Left ventricle myocardium inferior (tissue), 1 donor: ENCODE measurements at places on chromosomes 7 and 10.

- no peak overlapping the region for H3K27ac ChIP-seq
- no peak overlapping the region for H3K4me3 ChIP-seq
- peak; percentile 69 for DNase-seq
- H3K4me1 ChIP-seq: peaks cover 4% of the 10 kb centered on the region
These were observed 12.3 kb downstream of the KLF14 start for GRCh38 chr7:130721486-130722277.

GRCh38 chr7:26186364-26187311 is 13.9 kb downstream of the HNRNPA2B1 start:
- no peaks in the 10 kb centered on the region for H3K27me3 ChIP-seq
- no peak overlapping the region for H3K4me3 ChIP-seq
- peaks cover 51% of the 10 kb centered on the region for H3K4me1 ChIP-seq
- peaks cover 63% of the 10 kb centered on the region for H3K36me3 ChIP-seq
- H3K27ac ChIP-seq: no peak overlapping the region

DNA sequence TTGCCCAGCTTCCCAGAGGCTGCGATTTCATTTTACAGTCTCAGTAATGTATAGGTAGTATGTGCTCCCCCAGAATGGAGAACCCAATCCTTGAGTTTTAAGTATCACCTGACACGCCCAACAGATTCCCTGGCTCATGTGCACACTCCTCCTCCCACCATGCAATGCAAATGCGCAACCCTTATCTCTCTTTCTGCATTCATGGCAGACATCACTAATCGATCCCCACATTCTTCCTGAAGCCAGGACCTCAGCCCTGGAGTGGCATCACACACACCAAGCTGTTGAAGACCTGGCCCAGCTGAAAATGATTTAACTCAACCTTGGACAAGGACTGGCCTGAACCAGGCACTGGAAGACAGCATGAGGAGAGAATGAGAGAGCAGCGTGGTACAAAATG is 68.4 kb downstream of the ZRANB1 start:
- no peak overlapping the region for H3K4me3 ChIP-seq
- peak; percentile 3 for DNase-seq
- no peaks in the 10 kb centered on the region for H3K36me3 ChIP-seq
- H3K27me3 ChIP-seq: no peaks in the 10 kb centered on the region

GRCh38 chr10:49303711-49304110 is 4.7 kb downstream of the C10orf71 start:
- no peak for DNase-seq
- peaks cover 87% of the 10 kb centered on the region for H3K4me1 ChIP-seq
- no peaks in the 10 kb centered on the region for H3K27me3 ChIP-seq
- H3K4me3 ChIP-seq: peak overlapping the region; percentile 73
- H3K27ac ChIP-seq: peak overlapping the region; percentile 96

- H3K4me1 ChIP-seq: peaks cover 27% of the 10 kb centered on the region
- no peaks in the 10 kb centered on the region for H3K27me3 ChIP-seq
- DNase-seq: no peak
These were observed 130.0 kb downstream of the TES start for GRCh38 chr7:116340201-116340847.

- no peak for DNase-seq
- no peaks in the 10 kb centered on the region for H3K27me3 ChIP-seq
- H3K4me3 ChIP-seq: no peak overlapping the region
- H3K36me3 ChIP-seq: peaks cover 15% of the 10 kb centered on the region
- peaks cover 13% of the 10 kb centered on the region for H3K4me1 ChIP-seq
- H3K27ac ChIP-seq: no peak overlapping the region
These were observed 29.2 kb downstream of the FAM3C start for GRCh38 chr7:121366852-121367431.

GRCh38 chr7:22445853-22446252 is 54.1 kb downstream of the STEAP1B start:
- DNase-seq: no peak
- no peaks in the 10 kb centered on the region for H3K36me3 ChIP-seq
- H3K4me3 ChIP-seq: peak overlapping the region; percentile 20
- H3K27ac ChIP-seq: peak overlapping the region; percentile 91
- no peaks in the 10 kb centered on the region for H3K27me3 ChIP-seq

DNA sequence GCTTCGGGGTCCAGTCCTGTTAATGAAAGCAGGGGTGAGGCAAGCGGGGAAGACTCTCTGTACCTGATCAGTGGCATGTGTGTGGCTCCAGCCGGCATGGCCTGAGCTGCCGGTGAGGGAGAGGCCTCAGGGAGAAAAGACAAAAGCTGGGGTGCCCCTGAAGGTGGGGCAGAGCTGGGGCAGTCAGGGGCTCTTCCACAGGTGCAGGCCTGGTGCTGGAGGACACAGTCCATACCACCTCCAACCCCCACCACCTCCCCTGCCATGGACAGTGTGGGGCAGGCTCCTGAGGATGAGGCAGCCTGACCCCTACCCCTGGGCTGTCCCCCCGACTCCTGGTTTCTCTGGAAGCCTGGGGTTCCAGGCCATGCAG is 129.5 kb downstream of the LHPP start:
- peaks cover 19% of the 10 kb centered on the region for H3K4me1 ChIP-seq
- no peak overlapping the region for H3K4me3 ChIP-seq
- H3K36me3 ChIP-seq: no peaks in the 10 kb centered on the region

- H3K36me3 ChIP-seq: no peaks in the 10 kb centered on the region
- no peak overlapping the region for H3K4me3 ChIP-seq
- DNase-seq: no peak
- H3K27me3 ChIP-seq: no peaks in the 10 kb centered on the region
- no peak overlapping the region for H3K27ac ChIP-seq
- H3K4me1 ChIP-seq: peaks cover 30% of the 10 kb centered on the region
These were observed 42.8 kb downstream of the GLI3 start for GRCh38 chr7:42194238-42194637.

DNA sequence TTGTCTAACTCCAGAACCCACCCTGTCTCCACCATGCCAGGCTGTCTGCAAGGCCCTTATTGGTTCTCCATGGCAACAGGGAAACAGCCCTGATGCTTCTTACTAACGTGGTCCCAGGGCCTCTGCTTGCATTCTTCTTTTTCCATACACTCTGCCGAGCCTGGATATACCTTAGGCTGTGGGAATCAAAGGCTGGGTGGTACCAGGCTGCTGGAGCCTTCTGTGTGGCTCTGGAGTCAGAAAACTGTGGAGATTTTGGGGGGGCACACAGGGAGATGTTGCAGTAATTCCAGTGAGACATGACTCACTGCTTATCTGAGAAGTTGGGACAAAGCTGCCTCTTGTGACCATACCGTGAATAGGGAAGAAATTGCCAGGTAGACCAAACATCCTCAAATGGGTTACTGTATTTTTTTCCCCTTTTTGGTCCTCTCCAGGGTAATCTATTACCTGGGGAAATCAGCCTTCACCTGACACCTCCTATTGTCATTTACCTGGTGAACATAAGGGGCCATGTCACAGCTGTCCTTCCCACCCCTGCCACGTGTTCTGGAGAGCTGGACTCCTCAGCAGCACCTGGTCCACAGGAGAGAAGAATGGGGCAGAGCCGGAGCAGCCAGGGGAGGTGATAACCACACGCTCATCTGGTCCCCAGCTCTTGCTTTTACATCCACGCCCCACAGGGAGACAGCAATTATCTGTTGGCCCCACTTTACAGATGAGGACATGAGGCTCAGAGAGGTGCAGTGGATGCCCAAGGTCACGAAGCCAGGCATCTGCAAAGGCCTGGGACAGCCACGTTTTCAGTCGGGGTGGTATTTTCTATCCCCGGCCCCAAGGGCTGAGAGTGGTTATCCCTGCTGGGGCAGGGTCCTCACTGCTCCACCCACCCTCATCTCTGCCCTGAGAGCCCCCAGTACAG is 4.6 kb downstream of the CHST3 start:
- no peaks in the 10 kb centered on the region for H3K27me3 ChIP-seq
- no peak overlapping the region for H3K4me3 ChIP-seq
- DNase-seq: no peak
- H3K36me3 ChIP-seq: peaks cover 13% of the 10 kb centered on the region
- no peak overlapping the region for H3K27ac ChIP-seq

- H3K27ac ChIP-seq: no peak overlapping the region
- DNase-seq: no peak
- no peak overlapping the region for H3K4me3 ChIP-seq
- H3K36me3 ChIP-seq: peaks cover 20% of the 10 kb centered on the region
- peaks cover 67% of the 10 kb centered on the region for H3K4me1 ChIP-seq
These were observed 18.0 kb downstream of the AQP1 start for GRCh38 chr7:30929686-30930085.

DNA sequence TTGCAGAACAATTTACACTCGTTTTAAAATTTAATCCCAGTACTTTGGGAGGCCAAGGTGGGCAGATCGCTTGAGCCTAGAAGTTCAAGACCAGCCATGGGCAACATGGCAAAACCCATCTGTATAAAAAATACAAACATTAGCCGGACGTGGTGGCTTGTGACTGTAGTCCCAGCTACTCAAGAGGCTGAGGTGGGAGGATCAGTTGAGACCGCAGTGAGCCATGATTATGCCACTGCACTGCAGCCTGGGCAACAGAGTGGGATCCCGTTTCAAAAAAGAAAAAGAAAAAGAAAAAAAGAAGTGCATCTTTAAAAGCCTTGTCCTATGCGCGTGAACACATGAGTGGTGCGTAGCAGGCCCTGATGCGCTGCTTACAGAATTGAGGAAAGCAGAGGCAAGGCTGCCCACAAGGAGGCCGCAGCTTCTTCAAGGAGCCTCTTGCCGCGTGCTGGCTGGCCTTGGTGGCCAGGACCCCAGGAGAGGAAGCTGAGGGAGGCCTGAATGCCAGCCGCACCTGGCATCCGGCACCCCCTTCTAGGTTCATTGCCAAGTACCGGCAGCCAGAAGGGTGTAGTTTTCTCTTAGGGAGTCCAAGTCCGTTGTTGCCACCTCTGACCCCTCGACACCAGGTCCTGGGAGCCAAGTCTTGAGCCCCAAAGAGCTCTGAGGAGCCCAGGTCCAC is 124.5 kb downstream of the UBE2H start:
- DNase-seq: no peak
- no peak overlapping the region for H3K4me3 ChIP-seq
- no peak overlapping the region for H3K27ac ChIP-seq
- no peaks in the 10 kb centered on the region for H3K36me3 ChIP-seq
- peaks cover 62% of the 10 kb centered on the region for H3K4me1 ChIP-seq
- no peaks in the 10 kb centered on the region for H3K27me3 ChIP-seq

DNA sequence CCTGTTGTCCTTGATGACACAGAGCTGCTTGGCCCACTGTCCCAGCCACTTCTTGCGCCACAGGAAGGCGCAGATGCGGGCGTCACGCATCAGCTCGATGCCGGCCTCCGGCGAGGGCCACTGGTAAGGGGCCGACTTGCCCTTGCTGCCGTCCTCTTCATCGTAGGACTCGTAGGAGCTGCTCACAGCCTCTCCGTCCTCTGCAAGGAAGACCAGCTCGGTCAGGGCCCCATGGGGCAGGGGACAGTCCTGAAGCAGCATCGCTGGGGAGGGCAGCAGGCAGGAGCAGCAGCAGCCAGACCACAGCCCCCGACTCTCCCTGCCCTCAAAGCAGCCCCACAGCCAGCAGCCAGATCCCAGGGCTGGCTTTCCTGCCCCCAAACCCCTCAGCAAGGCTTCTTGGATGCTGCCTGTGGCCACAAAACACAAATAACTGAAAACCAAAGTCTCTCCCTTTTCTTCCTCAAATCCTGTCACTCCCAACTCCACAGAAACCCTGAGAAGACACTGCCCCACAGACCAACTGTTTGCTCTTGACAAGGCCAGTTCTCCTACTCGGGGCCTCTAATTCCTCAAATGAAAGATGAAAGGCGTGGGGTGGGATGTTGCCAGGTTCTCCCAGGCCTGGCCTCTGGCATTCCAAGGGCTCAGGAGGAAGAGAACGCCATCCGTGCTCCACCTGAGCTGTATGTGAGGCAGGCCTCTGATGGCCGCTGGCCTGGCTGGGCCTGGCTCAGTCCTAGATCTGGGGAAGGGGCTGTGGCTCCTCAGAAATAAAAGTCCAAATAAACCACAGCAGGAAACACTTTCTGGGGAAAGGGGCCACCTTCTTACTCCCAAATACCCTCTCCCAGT is 76.7 kb downstream of the VWA2 start:
- no peak for DNase-seq
- no peaks in the 10 kb centered on the region for H3K27me3 ChIP-seq
- peaks cover 7% of the 10 kb centered on the region for H3K4me1 ChIP-seq
- H3K27ac ChIP-seq: no peak overlapping the region
- H3K4me3 ChIP-seq: no peak overlapping the region

DNA sequence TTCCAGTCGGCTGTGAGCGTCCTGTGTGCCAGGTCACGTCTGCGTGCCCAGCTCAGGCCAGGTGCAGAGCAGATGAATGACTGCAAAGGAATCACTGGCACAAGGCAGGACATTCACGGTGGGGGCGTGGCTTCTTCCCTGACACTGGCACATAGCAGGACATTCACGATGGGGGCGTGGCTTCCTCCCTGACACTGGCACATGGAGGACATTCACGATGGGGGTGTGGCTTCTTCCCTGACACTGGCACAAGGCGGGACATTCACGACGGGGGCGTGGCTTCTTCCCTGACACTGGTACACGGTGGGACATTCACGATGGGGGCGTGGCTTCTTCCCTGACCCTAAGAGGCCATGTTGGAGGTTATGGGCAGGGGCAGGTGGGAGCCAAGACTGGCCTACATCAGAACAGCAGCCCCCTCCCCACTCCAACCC is 64.3 kb downstream of the MYL10 start:
- DNase-seq: no peak
- no peaks in the 10 kb centered on the region for H3K36me3 ChIP-seq
- H3K27ac ChIP-seq: no peak overlapping the region

DNA sequence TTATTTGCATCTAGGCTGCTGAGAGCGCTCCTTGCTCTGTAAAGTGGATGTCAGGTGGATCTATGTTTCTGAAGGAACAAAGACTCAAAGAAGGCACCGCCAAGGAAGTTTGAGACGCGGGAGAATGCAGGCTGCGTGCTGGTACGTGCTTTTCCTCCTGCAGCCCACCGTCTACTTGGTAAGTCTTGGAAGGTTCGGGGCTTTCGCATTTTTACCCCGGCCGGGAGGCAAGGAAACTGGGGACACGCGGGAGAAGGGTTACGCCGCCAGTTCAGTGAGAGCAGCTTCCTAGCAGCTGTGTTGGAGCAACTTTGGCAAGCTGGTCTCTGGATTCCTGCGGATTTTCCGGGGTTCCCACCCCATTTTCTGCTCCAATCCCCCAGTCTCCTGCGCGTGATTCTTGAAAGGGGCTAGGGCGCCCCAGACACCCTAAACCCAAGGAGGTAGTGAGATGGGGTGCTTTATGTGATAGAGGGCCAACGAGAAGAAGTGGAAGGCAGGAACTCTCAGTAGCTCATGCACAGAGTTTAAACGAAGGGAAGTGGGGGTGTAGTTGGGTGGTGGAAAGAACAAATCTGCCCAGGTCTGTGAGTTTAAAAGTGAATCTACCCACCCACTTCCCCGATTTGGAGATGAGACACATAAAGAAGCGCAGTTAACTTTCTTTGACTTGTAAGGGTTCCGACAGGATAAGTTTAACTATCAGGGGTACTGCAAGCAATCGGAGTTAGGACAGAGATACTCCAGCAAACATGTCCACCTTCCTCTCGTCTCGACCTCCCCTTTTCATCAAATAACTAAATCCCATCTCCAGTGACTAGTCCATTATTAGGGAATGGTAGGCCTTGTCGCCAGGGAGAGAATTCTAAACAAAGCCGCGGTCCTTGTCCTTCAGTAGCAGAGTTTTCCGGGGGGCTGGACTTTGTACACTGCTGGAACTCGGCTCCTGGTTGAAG is 2.5 kb downstream of the NXPH1 start:
- DNase-seq: no peak
- H3K36me3 ChIP-seq: no peaks in the 10 kb centered on the region
- H3K4me1 ChIP-seq: peaks cover 17% of the 10 kb centered on the region
- peaks cover 100% of the 10 kb centered on the region for H3K27me3 ChIP-seq
- no peak overlapping the region for H3K4me3 ChIP-seq
- no peak overlapping the region for H3K27ac ChIP-seq
